ENCODE measurements at places on chromosomes 11 and 22.
A peak's percentile ranks its signal among the peaks of the same experiment; 100 is the strongest.

DNA sequence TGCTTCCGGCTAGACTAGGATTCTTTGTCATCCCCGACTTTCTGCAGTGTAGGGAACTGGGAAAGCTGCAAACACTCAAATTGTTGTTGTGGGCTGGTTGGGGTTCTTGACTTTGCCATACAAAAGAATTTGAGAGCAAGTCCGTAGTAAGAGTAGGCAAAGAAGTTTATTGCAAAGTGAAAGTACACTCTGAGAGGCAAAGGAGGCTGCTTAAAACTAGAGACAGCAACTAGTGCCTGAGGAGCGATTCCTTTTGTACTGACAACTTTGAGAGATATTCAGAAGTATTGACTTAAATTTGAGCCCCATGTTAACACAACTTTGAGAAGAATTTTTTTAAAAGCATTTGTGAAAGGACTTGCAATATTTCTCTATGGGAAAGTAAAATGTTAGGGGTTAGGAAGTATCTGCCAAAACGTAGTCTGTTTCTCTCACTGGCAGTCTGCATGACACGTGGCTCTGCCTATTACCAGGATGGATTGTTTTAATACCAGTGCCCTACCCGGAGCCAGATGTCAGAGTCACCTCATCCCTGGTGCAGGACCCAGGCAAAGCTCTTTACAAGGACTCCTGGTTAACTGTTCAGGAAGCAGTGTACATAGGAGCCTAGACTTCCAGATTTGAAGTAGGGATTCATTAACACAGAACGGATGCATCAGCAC is 85.0 kb upstream of the CLPB start:
- DNase-seq: peak; percentile 21

DNA sequence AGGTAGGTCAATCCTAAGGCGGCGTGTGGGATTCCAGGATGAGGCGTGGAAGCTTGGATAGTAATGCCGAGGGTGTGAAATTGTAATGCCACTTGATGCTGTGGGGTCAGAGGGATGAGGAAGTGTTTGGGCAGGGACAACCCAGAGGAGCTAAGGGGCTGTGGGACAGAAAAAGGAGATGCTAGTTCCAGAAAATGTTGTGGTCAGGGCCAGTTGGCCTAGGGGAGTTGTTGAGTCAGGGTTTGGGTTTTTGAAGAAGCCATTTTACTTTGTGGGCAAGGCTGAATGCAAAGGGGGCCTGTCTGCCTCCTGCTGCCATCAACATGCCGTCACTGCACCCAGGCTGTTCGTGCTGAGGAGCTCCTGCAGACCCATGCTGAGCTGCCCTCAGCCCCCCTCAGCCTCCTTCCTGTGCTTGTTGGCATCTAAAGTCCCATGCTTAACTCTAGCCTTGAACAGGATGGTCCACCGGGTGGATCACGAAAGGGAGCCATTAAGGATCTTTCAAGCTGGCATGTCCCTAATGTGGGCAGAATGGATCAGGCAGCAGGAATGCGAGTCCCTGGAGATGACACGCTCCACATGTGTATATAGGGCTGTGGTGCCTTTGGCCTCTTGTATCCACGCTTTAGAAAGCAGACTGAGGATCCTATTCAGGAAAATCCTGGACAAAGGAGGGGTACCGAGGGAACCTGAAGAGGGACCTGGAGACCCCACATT is 2.1 kb downstream of the C11orf16 start:
- peak; percentile 25 for DNase-seq

DNA sequence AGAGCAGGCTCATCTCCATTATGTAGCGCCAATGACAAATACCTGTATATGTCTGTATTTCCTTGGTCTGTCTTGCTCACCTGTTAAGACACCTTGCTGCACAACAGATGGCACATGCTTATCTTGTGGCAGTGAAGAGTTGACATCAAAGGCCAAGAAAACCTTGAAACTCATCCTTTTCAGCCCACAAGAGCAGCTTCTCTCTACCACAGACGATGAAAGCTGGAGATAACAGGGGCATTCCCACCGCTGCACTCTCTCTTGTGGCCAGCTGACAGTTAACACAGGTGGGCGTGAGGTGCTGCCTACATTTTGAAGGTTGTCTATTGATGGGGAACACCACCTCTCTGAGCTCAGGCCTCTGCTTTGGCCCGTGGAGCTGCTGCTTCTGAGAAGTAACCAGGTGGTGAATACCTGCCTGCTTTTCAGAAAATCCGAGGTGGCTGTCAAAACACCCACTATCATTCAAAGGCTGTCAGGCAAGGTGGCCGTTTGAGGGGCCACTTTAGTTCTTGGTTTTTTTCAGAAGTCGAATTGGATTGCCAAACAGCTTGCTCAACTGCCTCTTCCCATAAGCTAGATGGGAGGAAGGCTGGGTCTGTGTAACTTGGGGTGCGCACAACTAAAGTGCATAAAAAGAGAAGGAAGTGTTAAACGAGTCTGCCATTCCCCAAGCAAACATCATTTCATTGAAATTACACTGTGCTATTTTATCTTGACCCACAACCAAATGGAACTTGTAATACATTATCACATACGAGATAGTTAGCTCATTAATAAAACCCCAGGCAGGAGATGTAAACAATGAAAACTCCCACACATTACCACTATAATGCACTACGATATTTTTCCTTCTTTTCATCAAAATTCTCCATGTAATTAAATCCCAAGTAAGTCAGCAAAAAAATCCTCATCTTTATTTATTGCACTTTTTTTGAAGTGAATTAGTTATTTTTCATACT is 87.1 kb upstream of the RAG2 start:
- no peak for DNase-seq

- no peak for DNase-seq
Measured at GRCh38 chr11:102230911-102231310, 86.4 kb upstream of the BIRC3 start.

GRCh38 chr11:13382751-13383150 is 80.3 kb downstream of the BTBD10 start:
- no peak for DNase-seq

- DNase-seq: peak; percentile 76
Measured at GRCh38 chr11:125069796-125070195, 6.7 kb downstream of the SLC37A2 start.

- no peak for DNase-seq
Measured at GRCh38 chr22:21766691-21767462, 31.3 kb upstream of the YPEL1 start.

GRCh38 chr11:19474954-19475721 is 234.4 kb upstream of the E2F8 start:
- no peak for DNase-seq

GRCh38 chr22:21959274-21960074 is 6.8 kb upstream of the PPM1F start:
- no peak for DNase-seq

Measured in Daoy (cell line).